Psoas muscle (tissue), 8 donors: ENCODE measurements at places on chromosomes 1 and 21. TPM values are rescaled to one million over a fixed set of nuclear protein-coding genes. Genes with fewer than 3 reads are reported as not detected.
A peak's percentile ranks its signal among the peaks of the same experiment; 100 is the strongest.

The C1QC gene
- 29.0 TPM for total RNA-seq

The DISC1 gene
- total RNA-seq = 1.6 TPM

The COP1 gene
- 22.7 TPM for total RNA-seq

The TRIM67 gene
- total RNA-seq = 0.06 TPM

The IL23R gene
- not detected for total RNA-seq

The OR2L3 gene
- total RNA-seq = not detected

The RHD gene
- total RNA-seq = not detected

The SLAMF9 gene
- not detected for total RNA-seq

The TNFSF4 gene
- 0.13 TPM for total RNA-seq

The PYHIN1 gene
- not detected for total RNA-seq

The XPR1 gene
- 10.9 TPM for total RNA-seq

DNA sequence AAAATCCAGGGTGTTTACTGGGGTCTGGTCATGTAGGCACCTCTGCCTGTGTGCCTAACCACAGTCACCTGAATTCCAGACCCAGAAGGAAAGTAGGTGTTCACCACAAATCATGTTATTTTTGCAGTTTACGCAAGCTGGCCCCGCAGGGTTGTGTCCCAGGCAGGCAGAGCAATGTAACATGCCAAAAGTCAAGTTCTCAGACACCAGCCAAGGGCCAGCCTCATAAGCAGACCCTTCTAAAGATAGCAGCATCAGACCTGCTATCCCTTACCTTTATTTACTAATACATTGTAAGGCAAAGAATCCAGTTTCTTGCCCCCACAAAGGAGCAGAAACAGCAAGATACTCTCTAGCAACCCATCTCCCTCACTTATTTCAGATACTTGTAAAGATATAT lies 83.0 kb downstream of the GPR161 start:
- DNase-seq = no peak

DNA sequence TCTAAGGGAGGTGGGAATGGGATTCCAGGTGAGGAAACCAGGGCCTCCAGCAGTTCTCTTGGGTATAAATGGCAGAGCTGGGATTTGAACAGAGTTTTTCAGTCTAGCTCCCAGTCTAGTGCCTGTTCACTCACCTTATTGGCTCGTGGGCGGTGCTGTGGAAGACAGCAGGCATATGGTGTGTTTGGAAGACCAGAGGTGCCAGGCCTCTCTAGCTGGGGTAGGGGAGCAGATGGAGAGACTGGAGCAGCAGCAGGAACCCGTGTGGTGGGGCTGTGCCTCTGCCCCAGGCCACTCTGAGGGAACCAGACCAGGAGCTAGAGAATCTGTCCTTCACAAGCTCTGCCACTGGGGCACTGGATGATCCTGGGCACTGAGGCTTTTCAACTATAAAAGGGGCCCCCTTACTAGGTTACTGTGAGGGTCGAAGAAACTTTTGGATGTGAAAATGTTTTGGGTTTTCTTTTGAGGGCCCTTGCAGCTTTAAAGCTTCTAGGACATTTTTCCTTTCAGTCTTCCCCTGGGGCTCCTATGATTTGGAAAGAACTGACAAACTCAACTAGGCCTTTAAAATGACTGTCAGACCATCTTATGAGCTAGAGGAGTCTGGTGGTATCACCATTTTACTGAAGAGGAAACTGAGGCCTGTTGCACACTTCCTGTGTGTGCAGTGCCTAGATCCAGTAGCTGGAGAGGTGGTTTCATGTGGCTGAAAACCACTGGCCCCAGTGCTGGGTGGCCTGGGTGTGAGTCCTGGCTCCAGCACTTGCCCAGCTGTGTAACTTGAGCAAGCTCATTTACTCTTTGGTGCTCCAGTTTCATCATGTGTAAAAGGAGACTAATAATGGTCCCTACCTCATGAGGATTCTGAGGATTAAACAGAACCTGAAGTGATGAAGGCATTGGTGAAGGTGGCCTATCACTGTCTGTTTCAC lies 6.1 kb downstream of the DMRTB1 start:
- no peak for DNase-seq

- no peak for DNase-seq
Observed at GRCh38 chr21:38500073-38500472, 1.8 kb upstream of the ERG start.

DNA sequence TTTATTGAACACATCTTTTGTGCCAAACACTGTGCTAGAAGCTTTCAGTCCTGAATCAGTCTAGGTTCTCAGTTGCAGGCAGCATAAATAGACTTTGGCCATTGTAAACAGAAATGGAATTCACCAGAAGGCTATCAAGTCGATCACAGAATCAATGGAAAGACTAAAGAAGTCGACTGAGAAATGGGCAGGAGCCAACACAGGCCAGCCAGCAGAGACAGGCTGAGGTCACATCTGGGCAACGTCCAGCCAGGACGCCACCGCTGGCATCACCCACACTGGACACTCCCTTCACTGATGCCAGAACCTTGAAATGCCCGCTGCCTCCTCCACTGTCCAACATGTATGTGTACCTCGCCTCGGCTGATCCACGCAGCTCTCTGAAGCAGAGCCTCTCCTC lies 5.5 kb upstream of the CNTN2 start:
- DNase-seq = no peak

DNA sequence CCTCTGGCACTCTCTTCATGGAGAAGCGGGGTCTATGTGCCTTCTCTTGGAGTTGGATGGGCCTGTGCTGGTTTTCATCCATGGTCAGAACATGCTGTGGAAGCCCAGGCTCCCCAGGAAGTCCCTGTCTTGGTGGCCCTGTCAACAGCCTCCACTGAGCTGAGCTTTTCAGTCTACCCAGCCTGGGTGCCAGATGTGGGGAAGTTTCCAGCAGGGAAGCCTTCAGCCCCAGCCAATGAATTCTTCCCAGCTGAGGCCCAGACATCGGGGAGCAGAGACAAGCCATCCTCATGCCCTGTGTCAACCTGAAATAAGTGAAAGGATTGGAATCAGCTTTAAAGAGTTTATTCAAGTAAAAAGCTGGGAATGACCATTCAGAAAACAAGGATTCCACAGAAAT lies 75.1 kb upstream of the PGBD5 start:
- DNase-seq = no peak

- DNase-seq = peak; percentile 60
Observed at GRCh38 chr1:51636764-51637522, 20.1 kb downstream of the OSBPL9 start.

DNA sequence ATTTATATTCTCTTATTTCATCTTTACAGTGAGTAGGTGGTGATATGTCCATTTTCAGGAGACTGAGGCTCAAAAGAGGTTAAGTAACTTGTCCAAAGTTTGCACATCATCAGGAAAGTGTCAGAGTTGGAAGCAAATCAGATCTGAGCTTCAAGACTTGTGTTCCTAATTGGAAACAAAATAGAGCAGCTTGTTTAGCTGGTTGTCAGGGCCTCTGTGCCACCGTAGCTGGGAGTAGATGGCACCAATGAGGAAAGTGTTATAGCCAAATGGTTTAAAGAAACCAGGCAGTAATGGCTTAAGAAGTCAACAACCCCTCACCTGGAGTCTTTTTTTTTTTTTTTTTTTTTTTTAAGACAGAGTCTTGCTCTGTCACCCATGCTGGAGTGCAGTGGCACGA lies 19.7 kb downstream of the AGO1 start:
- no peak for DNase-seq

DNA sequence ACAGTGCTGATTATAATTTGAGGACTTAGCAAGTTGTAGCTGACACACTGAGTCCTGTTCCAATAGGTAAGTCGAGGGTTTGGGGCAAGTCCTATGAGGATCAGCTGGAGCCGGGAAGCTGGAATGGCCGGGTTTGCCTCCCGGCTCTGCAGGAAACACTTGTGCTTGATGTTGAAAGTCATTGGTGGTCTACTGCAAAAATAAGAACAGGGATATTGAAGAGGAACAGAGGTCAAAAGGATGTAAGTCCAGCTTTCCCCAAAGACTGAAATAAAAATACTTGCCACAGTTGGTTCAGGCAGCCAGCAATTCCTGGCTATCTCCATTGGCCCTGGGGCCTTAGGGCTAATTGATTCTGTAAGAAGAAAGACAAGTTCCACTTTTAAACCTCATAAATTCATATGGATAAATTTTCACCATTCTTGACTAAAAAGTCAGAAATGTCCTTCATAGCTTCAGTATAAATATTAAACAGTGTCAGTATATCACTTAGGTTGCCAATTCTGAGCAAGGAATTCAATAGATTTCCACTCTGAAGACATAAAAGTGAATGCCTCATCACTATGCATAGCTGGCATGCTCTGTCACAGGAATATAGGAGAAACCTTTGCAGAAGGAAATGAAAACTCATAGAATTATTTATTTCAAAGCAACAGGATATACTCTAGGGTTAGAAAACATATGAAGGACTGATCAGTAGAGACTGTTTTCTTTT lies 165.2 kb downstream of the AK5 start:
- DNase-seq = no peak

DNA sequence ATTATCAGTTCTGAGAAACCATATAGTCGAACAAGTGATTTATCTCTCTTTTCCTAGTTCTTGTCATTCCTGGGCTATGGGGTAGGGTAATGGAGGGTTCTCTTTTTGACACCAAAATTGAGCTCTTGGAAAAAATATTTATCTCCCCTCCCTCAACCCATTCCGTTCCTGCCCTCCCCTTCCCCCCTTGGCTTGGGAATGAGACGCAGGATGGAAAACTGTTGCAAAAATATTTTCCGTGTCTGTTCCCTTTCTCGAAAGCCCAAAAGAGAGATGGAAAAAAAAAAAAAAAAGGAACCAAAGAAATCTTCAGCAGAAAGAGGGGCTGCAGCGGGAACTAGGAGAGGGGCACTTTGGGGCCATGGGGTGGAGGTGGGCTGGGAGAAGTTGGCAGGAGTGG lies 766 bp downstream of the ATP2B4 start:
- no peak for DNase-seq

DNA sequence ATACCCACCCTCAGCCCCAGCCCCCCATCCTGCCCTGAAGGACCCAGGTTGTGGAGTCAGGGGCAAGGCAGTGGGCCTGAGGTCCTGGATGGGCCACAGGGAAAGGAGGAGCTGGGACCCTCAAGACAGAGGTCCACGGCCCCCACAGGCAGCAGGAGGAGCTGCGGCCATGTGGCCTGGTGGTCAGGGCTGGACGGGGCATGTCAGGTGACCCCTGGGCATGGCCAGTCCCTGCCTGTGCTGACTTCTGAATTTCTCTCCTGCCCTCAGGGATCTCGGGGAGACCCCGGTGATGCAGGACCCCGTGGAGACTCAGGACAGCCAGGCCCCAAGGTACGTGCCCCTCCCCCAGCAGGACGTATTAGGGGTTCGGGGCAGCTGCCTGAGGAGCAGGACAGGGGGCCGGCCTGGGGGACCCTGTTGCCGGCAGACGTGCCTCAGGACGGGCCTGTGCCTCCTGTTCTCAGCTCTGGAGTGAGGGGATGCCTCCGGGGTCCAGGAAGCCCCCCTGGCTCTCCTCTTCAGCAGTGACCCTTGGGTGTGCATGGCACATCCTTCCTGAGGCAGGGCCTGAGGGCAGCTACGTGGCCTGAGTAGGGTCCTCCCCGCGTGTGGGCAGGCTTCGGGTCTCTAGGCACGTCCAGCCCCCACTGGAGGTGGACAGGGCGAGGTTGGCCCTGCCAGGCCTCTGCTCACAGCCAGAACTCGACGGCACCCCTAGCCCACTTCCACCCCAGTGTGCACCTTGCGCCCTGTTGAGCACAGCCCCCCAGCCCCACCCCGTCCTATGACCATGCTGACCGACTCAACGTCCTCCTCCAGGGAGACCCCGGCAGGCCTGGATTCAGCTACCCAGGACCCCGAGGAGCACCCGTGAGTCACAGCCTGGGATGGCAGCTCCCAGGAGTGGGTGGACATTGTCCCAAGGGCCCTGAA lies 23.6 kb downstream of the COL6A2 start:
- DNase-seq = no peak

DNA sequence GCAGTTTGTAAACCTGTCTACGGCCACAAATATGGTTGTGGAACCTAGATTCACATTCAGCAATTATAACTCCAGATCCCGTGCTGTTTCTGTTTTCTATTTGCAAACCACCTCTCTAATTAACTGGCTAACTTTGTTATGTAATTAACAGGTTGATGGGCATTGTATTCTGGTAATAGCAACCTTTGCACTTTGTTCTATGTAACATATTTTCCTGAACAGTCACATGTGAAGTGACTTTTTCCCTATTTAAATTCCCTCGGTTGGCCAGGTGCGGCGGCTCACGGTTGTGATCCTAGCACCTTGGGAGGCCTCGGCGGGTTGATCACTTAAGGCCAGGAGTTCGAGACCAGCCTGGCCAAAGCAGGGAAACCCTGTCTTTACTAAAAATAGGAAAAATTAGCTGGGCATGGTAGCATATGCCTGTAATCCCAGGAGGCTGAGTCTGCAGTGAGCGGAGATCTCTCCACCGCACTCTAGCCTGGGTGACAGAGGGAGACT lies 1.4 kb downstream of the ACADM start:
- DNase-seq = no peak

DNA sequence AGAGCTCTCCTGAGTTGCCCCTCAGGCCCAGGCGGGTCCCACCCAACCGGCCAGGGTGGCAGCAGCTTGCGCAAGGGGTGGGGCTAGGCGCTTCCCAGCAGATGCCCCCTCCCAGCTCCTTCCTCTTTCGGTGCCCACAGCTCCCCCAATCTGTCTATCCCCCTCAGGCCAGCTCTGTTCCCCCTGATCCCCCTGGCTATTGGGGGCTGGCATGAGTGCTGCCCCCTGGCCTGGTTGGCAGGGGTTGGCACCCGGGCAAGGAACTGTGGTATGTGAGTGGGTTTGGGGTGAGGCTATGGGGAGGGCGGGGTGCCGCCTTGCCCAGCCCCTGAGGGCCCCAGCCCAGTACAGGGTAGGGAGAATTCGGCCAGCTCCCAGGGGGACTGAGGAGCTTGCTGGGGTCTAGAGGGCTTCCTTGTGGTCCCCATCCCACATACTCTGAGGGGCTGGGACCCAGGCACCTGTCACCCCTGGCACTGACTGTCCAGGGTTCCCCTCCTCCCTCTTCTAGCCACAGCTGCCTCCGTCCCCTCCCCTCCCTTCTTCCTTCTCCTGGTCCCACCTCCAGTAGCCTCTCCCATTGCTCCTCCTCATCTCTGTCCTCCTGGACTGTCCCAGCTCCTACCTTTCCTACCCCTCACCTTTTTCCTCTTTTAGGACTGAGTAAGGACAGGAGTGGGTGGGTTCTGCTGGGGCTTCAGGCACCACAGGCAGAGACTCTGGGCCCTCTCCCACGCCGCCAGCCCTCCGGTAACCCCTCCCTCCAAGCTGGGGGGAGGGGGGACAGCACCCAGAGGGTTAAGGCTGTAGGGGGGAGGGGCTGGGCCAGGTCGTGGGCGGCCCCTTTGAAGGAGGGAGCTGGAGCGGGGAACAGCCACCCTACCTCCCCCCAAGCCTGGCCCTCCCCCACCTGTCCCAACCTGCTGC lies 5.7 kb downstream of the ZBTB7B start:
- no peak for DNase-seq

DNA sequence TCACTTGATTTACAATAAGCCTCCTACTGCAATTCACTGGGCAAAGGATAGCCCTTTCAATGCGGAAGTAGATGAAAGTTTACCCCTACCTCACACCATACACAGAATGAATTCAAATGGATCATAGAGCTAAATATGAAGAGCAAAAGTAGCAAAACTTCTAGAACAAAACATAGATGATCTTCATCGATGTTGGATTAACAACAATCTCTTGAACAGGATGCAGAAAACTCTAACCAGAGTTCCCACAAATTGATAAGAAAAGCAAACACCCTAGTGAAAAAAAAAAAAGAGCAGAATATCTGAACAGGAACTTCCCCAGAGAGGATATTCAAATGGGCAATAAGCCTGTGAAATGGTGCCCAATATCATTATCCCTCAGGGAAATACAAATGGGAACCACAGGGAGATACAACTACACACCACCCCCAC lies 1.9 kb upstream of the UBASH3A start:
- DNase-seq = no peak
